Activated CD4-positive, alpha-beta T cell treated with anti-CD3 and anti-CD28 coated beads, Interleukin-2, Interleukin-6, amounts not matched to agents 100 ng/mL and 50 ng/mL, durations not matched to agents 16 hours and 8 hours (primary cell): ENCODE measurements at places on chromosomes 7 and 10.

GRCh38 chr7:76427635-76428034 is 2.9 kb downstream of the ZP3 start:
- no peak for DNase-seq

DNA sequence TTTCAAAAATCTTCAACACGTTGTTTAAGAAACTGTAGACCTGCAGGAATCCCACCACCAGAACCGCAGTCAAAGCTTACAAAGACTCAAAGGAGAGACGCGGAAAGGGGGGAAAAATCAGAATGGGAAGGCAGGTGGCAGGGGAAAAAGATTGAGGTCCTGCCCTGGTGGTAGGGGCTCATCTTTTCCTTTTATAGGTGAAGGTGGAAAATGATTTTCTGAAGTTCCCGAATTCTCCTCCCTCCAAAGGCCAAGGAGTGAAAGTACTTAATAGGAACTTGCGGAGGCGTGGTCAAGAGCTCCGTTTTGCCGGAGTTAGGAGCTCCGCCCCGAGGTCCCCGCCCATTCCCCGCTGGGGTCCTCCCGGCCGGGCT is 724 bp downstream of the BBIP1 start:
- DNase-seq: peak; percentile 95

GRCh38 chr7:26038201-26038990 is 113.6 kb upstream of the NFE2L3 start:
- DNase-seq: no peak

DNA sequence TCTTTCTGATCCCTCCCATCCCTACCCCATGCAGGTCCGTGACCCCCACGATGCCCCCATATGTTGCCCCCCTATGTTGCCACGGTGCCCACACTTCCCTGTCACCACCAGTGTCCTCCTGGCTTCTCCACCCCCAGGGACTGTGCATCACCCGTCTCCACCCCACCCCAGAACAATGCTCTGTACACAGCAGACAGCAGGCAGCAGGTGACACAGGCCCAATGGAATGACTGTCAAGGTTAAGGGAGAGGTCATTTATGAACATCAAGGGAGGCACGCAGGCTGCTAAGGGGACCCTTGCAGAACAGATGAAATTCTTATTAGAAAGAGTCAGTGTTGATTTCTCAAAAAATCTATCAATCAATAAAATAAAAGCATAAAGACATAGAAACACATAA is 71.5 kb downstream of the PARP12 start:
- no peak for DNase-seq

DNA sequence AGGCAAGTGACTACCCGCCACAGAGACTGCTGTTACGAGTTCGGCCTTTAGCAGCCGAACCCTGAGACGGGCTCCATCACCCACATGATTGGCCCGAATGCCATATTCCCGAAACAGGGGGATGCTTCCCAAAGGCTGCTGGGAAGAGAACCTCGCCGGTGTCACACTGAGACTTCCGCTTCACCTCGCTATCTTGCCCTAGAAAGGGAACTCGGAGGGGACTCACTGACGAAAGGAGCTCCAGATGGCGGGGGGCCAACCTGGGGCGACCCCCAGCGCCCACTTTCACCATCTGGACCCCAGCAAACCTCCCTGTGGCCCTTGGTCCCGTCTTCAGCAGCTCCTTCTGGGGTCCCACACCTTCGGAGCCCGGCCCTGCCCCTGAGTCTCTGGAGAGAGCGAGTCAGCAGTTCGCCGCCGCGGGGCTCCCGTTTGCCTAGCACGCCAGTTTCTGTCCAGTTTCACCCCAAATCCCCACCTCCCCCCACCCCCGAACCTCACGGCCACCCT is 529 bp downstream of the HPS1 start:
- DNase-seq: peak; percentile 44

DNA sequence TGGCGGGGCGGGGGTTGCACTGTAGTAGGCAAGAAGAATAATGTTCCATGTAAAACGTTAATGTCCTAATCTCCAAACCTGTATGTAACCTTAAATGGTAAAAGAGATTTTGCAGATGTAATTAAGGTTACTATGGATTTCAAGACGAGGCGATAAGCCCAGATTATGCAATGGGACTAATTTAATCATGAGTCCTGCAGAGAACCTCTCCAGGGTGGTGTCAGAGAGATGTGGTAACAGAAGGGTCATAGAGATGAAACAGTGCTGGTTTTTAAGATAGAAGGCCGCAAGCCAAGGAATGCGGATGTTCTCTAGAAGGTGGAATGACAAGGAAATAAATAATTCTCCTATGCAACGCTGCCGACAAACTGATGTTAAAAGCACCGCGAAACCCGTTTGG is 57.1 kb downstream of the UBE3C start:
- DNase-seq: no peak

DNA sequence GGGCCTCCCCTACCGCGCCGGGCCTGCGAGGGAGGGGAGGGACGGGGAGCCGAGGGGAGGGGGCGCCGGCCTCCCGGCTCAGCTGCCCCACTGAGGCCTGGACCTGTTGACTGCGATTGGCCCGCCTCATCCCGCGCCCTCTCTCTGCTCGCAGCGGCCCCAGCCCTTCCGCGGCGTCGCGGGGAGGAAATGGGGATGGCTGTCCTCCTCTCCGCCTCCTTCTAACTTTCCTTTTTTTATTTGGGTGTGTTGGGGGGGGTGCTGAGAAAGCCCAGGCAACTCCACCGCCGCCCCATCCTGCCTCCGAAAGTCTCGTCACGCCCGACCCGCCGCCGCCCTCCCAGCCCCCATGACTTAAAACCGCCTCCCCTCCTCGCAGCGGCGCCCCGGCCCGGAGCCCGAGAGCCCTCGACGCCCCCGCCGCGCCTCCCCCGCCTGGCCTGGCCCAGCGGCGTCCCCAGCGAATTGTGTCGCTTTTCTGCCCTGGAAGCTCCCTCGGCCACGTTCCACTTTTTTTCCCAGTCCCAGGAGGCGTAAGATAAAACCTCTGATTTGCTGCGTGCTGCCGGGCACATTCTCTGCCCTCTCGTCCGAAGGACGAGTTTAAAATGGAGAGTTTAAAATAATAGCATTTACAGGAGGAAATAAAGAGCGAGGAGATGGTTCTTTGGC is 842 bp upstream of the SKIDA1 start:
- DNase-seq: peak; percentile 66

GRCh38 chr10:108801775-108802517 is 1121.4 kb downstream of the XPNPEP1 start:
- DNase-seq: no peak
